ENCODE measurements at places on chromosomes 3 and 15.

- DNase-seq: no peak
Measured at GRCh38 chr15:51401872-51402517, 60.5 kb downstream of the GLDN start.

DNA sequence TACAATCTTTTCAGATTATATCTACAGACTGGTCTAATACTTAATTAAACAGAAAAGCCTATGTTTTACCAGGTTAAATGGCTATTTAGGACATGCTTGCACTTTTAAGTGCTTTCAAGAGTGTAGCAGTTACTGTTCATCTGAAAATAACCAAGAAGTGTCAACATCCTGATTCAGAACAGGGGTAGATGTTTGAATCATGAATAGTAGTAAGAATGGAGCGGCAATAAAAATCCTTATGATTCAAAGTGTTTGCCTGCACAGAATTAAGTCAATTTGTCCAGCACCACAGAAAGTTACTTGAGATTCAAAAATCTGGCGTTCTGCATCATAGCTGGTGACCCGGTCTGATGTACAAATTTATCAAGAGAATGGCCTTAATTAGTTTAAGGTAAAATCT, 48.3 kb downstream of the GREM1 start:
- no peak for DNase-seq

GRCh38 chr3:121651684-121652083, 9.0 kb downstream of the HCLS1 start:
- no peak for DNase-seq

GRCh38 chr15:84681831-84682230, 23.8 kb upstream of the NMB start:
- DNase-seq: no peak

DNA sequence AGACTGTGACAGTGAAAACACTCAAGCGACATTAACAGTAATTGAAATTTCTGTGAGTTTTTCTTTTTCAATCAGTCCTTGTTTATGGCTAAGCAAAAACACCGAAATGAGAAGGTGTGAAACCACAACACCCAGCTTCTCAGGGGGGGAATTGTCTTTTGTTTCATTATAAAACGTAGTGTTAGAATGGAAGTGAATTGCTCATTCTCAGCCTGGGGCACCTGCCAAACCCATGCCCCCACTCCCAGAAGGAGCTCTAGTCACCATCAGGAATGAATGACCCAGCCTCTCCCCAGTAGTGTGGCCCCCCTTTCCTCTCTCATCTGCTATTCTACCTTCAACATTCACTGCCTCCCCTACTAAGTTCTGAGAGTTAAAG, 185.8 kb upstream of the CFAP20DC start:
- no peak for DNase-seq

DNA sequence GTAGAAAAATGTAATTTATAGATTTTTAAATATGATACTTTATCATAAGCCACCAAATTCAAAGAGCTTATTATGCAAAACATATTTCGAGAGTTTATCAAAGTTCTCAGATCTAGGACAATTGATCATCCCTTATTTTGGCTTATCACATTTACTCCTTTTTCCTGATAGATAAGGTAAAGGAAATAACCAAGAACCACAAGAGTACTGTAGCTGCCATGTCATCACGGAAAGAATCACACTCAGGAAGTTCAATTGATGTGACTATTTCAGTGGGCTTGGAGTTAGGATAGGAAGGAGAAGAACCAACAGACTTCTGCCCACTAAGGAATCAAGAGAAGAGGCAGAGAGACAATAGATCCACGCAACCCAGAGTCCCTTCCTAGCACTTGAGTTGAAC, 142.7 kb upstream of the TMCO5A start:
- no peak for DNase-seq

GRCh38 chr15:77454951-77455350, 34.3 kb downstream of the HMG20A start:
- DNase-seq: no peak

DNA sequence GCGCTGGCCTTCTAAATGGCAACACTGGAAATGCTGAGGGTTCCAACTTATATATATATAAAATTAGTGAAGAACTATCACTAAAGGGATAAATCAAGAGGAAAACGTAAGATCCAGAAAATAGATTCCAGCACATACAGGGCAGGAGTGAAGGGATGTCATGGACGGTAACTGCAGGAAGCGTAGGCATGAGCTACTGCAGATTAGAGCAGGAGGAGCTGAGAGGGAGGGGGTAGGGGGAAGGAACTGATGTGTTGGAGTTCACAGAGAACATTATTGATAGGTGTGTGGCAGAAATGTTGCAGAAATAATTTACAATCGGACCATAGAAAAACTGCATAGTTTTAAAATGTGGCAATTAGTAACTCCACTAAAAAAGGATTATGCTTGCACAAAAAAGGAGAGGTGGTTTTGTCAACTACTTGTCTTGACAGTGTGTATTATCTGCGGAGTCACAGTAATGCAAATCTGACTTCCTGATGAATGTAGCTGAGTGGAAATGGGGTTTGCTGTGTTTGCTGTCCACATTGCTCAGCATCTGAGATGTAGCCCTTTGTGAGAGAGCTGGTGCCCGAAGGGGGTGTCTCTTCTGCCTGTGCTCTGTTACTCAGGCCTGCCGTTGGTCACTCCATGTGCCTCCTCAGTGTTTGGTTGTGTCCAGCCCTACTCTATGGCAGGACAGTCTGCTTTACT, 61.2 kb downstream of the PAK2 start:
- no peak for DNase-seq

DNA sequence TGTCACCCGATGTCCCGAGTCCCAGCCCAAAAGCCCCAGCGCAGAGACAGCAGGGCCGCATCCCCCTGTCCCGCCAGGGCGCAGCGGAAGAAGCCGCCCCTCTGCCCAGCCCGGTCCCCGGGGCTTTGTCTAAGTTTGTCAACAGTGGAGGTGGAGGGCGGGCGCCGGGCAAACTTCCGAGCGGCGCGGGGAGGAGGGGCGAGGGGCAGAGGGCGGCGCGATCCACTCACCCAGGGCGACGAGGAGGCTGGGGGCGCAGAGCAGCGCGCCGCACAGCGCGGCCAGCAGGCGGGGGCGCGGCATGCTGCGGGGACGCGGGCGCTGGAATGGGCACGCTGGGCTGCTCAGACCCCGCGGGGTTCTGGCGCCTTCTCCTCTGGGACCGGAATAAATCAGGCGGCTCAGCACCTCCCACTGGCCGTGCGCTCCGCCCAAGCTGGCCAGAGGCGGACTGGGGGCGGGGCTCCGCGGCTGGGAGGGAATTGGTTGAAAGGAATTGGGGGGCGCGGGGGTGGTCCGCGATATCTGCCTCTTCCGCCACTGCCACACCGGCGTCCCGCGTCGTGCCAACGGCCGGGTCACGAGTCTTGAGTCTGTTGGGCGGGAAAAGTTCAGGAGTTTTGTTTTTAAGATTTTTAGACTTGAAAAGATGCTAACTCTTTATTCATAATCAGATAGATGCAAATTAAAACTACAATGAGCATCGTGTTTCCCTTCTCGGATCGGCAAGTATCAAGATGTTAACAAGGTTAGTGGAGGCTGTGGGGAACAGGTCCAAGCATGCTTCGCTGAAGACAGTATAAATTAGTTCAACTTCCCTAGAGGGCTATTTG, at the start of gene MFGE8:
Gene MFGE8 (minus strand): TSS at position 363 of the 833 bp plus-strand sequence. CDS start 60 bp downstream, at position 303.
- DNase-seq: no peak

GRCh38 chr3:101938262-101938847, 89.0 kb downstream of the NFKBIZ start:
- no peak for DNase-seq

- no peak for DNase-seq
Measured at GRCh38 chr3:128052595-128053351, 536 bp downstream of the SEC61A1 start.

- no peak for DNase-seq
Measured at GRCh38 chr15:56794165-56794552, 60.9 kb upstream of the ZNF280D start.

DNA sequence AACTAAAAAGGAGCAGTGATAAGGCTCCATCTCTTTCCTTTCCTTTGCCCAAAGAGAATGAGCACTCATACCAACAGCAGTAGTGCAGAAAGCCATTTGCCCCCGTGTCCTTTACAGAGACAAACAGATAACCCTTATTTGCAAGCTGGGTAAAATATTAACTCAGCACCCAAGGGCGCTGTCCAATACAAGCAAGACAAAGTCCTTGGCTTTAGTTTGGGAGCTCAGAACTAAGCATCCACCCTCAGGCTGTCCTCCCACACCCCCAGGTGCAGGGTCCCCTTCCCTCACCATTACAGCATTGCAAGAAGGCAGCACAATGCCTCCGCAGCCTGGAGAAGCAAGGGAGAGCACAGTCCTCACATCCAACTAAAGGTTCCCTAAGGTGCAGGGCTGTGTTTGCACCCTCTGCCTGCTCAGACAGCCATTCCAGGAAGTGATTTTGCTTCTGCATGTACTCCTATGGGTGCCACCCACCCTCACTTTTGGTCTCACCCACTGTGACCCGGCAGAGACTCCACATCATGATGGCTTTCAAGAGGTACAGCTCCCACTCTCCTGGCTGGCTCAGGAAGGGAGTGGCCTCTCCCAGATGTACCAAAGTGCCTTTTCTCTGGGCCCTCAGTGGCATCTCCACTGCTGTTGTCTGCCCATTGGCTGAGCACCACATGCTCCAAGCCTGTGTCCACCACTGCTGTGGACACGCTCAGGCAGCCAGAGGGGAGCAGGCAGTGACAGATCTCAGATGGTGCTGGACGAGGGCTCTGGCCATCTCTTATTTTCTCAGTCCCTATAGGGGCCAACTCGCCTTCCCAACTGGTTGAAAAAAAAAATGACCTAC, 34.1 kb upstream of the HES1 start:
- DNase-seq: no peak

- DNase-seq: no peak
Measured at GRCh38 chr15:60568914-60569391, 90.0 kb upstream of the ICE2 start.

DNA sequence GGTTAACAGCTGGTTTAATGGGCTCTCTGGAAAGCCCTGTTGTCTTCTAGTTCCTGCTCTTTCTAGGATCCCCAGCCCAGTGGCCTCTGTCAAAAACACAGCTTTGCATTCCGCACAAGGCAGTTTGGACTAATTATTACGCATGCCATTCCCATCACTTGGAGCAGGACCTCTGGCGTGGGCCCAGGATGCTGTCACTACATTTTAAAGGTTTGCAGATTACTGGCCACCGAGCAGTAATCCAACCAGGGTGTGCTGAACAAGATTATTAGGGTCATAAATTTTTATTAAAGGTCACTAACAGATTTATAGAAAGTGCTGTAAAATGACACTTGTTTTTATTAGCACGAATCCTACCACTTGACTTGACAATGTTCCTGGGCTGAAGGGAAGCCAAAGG, 143.6 kb upstream of the SLC6A11 start:
- no peak for DNase-seq

DNA sequence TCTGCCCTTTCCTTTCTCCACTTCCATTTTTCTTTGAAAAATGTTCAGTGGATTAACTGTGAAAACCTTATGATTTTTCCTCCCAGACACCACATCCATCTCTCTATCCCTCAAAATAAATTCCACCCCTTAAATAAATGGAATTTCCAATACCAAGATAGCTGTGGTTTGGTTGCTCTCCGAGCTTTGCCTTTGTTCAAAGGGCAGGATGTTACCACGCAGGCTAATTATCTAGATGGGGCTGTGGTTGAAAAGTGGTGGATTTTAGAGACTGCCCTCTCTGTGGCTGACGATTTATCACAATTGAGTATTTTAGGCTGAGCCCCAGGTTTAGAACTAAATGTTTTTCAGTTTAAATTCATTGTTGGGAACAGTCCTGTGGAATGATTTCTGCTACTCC, 36.9 kb upstream of the CMSS1 start:
- no peak for DNase-seq

- DNase-seq: no peak
Measured at GRCh38 chr3:86087160-86087871, 903.6 kb downstream of the VGLL3 start.

GRCh38 chr3:62615258-62615849, 242.0 kb upstream of the FEZF2 start:
- DNase-seq: no peak
